ENCODE measurements at places on chromosomes 7 and 10.

DNA sequence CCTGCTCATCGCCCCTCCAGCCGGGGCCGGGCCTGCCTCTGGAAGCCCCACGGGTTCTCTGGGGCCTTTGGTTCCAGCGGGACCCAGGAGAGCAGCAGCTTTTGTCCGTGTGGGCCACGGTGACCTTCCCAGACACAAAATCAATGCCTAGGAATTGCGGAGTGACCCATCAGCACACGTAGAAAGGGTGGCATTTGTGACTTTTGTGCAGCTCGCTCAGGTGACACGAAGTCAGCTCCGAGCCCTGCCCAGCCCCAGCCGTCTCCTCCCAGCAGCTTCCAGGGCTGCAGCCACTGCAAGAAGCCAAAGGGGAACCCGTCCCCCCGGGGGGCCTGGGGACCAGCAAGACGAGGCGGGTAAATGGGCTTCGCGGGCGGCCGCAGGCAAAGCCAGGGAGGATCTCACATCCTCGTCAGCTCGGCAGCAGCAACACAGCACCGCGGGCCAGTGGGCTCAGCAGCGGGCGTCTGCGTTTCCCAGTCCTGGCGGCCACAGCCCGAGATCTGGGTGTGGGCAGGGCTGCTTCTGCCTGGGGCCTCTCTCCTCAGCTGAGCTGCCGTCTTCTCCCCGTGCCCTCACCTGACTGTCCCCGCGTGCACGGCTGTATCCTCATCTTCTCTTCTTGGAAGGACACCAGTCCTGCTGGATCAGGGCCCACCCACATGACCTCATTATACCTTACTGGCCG is 88.5 kb downstream of the PAXIP1 start:
- DNase-seq = no peak

DNA sequence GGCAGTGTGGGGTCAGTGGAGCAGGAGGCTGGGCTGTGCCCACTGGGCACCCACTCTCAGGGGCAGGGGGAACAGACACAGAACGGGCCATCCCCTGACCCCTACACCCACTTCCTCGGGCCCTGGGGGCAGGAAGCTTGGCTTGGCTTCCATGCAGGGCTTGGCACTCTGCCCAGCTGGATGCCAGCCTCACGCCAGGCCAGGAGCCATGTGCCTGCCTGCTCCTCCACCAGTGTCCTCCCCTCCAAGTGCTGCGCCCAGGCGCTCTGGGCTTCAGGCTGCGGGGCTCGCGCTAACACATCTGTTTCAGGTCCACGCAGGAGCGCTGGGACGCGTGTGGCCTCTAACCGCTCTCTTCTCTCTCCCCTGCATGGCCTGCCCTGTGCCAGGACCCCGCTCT is 12.7 kb downstream of the LDB3 start:
- DNase-seq = no peak

DNA sequence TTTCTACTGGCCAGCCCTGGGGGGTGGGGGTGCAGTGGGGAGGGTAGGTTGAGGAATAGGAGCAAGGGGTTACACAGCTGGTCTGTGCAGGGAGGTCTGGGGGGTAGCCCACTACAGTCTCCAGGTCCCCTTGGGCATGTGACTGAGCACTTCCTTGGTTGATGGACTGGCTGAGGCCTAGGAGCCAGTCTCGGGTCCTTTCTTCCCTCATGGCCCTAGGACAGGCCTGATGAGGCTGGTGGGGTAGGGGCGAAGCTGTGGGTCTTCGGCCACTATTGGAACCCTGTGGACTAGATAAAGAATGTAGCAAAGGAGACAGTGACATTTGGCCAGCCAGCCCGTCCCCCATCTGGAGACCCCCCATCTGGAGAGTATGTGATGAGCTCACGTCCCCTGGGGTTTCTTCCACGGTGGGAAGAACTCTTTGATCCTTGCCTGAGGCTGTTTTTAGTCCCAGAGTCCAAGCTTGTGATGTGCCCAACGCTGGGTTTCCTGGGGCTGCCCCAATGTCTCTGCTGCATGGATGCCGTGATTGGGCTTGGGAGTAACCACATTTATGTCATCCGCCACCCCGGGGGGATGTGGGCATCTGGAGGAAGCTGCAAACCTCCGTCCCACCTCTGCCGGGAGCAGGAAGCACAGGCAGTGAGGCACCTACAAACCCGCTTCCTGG is 20.7 kb downstream of the FAM241B start:
- no peak for DNase-seq

GRCh38 chr7:113394856-113395255 is 276.5 kb upstream of the SMIM30 start:
- DNase-seq = no peak

DNA sequence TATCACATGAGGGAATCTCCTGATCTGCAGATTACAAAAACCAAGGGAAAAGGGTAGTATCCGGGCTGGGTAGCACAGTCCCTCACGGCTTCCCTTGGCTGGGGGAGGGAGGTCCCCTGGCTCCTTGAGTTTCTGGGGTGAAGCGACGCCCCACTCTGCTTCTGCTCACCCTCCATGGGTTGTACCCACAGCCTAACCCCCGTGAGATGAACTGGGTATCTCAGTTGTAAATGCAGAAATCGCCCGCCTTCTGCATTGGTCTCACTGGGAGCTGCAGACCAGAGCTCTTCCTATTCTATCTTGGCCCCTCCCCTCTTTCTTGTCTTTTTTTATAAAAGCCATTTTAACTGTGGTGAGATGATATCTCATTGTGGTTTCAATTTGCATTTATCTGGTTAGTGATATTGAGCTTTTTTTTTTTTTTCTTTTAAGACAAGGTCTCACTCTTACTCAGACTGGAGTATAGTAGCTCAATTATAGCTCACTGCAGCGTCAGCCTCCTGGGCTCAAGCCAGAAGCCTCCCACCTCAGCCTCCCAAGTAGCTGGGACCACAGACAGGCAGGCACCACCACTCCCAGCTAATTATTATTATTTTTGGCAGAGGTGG is 87.8 kb downstream of the ABCC2 start:
- no peak for DNase-seq

DNA sequence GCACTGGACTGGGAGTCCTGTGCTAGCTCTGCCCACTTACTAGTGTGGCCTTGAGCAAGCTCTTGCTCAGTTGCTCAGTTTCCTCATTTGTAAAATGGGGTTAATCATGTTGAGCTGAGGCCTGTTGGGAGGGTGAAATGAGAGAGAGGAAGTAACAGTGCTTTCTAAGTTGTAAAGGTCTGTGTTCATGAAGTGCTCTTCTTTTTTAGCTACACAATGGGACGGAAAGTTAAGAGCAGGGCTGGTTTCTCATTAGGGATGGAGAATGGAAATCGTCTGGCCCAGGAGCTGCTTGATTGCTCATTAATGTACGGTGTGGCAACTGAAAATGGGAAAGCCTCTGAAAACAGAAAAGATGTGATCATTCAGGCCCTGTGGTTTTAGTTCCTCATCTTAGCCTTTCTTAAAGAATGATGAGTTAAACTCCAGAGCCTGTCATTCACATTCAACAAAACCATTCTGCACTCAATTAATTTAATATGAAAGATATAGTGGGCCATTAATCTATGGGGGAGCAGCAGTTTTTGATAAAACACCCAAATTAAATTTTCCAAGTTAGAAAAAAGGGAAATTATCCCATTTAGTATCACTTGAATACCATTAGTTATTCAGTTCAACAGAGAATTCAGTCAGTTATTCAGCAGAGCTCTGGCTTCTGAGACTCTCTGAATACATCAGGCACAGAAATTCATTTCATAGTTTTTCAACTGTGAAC is 60.5 kb downstream of the SH2D4B start:
- DNase-seq = no peak

- DNase-seq = no peak
Observed at GRCh38 chr7:105003872-105004510, 10.0 kb upstream of the KMT2E start.

- DNase-seq = no peak
Observed at GRCh38 chr7:698515-699475, 27.7 kb upstream of the DNAAF5 start.

DNA sequence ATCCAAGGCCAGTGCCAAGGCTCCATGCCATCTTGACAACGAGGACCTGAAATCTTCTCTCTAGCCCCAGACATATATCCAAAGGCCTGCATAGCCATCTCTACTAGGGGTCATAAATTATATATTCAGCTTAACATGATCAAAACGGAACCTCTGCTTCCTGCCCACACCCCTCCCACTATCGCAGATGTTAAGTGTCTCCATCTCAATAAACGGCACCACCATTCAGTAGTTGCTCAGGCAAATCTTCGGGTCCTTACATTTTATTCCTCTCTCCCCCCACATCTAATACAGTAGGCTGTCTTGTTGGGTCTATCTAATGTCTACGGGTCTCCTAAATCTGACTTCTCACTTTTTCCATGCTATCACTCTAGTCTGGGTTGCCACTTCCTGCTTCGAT is 201.1 kb upstream of the PLXNA4 start:
- DNase-seq = no peak

Measured in right renal cortex interstitium (tissue), 3 donors.